ENCODE measurements at places on chromosomes 6 and 20.

DNA sequence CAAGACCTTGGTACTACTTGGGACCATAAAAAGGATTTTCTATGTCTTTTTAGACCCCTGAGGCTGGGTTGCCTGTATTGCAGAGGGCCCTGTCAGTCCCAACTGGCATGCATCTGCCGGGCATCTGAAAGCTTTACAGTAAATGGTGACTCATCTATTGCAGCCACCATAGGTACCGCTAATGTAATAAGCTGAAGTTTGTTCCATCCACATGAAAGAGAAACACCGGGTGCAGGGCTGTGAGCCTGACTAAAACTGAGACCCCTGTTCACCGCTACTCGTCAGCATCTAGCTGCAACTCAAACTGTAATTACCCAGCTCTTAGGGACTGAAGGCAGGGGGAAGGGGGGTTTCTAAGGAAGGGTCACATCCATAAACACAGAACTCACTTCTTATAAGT is 49.5 kb downstream of the TRERF1 start:
- peak; percentile 68 for DNase-seq

DNA sequence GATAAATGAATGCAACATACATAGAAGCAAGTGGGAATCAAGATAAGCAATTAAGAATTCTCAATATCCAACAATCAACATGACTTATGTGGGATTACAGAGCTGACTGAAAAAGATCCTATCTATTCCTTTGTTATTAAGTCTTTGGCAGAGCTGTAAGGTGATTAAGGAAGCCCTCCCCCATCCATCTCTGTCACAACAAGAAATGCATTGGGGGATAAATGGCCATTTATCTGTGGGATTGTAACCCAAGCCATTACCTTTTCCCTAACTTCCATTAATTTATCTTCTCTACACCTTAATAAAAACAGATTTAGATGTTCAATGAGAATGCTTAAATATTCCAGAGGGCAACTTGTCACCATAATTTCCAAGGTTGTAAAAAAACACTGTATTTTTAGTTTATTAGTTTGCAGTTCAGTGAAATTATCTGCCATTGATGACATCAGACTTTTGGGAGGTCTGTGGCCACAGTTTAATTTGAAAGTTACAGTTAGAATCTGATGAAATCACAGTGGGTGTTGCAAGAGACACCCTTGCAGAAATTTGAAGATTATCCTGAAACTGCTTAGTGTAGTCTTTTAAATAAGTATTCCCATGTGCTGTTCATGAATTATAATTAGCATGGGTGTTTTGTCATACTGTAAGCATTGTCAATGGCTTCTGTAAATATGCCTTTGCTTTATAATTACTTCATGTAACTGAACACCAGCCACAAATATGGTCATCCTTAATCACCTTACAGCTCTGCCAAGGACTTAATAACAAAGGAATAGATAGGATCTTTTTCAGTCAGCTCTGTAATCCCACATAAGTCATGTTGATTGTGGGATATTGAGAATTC is 49.4 kb upstream of the FYN start:
- no peak for DNase-seq

- no peak for DNase-seq
These were observed 395.9 kb downstream of the CDH26 start for GRCh38 chr20:60354024-60354580.

GRCh38 chr6:144349690-144350527 is 64.8 kb downstream of the UTRN start:
- DNase-seq: peak; percentile 26

DNA sequence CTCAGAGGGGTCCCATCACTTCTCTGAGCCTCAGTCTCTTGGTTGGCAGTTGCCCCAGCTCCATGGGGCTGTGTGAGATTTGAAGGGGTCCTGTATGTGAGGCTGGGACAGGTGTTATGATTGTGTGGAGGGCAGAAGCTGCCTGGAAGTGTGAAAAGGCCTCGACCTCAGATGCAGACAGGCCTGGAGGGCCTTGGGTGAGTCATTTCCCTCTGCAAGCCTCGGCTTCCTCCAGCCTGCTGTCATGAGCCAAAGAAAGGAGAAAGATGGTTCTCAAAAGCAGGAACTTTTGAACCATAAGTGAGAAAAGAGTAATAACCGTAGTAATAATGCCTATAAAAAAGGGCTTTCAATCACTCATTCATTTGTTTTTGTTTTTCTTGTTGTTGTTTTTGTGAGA is 37.5 kb downstream of the SNAI1 start:
- DNase-seq: peak; percentile 42

GRCh38 chr20:23020230-23021018 is 14.7 kb upstream of the SSTR4 start:
- no peak for DNase-seq

GRCh38 chr20:34268851-34269636 is 27.8 kb downstream of the ASIP start:
- peak; percentile 27 for DNase-seq

GRCh38 chr6:117264692-117265409 is 507 bp upstream of the VGLL2 start:
- DNase-seq: no peak

GRCh38 chr6:137000825-137001224 is 43.9 kb downstream of the IL20RA start:
- DNase-seq: no peak

GRCh38 chr6:111680015-111680712 is 74.5 kb upstream of the TRAF3IP2 start:
- no peak for DNase-seq

DNA sequence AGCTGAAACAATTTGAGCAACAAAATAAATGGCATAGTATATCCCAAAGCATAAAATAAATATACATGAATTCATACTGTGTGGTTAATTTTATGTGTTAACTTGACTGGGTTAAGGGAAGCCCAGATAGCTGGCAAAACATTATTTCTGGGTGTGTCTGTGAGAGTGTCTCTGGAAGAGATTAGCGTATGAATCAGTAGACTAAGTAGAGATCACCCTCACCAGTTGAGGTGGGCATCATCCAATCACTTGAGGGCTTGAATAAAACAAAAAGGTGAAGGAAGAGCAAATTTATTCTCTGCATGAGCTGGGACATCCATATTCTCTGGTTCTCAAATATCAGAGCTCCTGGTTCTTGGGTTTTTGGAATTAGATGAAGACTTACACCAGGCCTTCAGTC is 17.9 kb downstream of the SLC22A16 start:
- DNase-seq: no peak

DNA sequence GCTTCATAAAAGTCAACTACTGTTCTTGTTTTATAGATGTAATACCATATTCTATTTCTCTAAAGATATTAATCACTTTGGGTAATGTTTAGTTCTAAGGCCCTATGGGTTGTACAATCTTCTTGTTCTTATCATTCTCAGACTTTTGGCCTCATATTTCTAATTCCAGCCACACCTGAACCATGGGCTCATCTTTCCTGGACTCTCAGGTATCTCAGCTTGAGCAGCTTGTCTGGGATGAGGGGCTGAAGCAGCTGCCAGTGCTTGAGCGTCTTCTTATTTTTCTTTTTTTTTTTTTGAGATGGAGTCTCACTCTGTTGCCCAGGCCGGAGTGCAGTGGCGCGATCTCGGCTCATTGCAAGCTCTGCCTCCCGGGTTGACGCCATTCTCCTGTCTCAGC is 150.2 kb downstream of the KIF6 start:
- no peak for DNase-seq

DNA sequence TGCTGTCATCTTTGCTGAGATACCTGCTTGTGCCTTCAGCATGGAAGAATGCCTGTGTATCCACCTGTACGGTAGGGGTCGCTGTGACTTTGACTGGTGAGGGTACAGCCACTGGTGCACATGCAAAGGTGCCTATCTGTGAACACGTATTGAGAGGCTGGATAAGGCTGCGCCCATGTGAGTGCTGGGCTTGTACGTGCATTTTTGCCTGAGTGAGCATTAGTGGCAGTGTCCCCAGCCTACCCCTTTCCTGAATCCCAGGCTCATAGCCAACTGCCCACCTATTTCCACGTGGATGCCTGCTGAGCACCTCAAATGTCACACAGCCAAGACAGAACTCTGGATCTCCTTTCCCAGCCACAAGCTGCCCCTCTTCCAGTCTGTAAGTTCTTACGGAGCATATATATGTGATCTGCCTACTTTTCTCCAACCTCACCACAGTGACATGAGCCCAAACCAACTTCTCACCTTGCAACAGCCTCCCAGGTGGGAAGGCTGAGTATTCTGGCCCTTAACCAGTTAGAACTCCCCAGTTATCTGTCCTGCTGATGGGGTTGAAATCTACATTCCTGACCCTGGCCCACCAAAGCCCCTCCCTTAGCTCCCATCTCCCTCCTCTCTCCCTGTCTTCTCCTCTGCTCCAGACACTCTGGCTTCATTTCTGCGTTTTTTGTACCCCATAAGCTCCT is 1.1 kb upstream of the SLC2A10 start:
- no peak for DNase-seq

DNA sequence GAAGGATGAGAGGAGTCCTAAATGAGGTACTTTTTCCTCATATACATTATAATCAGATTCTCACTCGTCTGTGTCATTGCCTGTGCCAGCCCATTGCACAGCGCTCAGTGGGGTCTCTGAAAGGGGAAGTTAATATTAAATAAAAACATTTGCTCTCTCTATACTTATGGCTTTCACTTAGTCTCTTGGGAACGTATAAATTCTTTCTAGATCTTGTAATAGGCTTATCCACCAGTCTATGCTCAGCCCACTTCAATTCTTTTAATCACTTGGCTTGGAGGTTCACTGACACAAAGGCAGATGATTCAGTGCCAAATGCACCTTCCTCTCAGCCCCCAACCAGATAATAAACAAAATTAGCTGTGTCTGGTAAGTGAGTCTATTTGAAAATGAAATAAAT is 164.3 kb upstream of the OGFRL1 start:
- DNase-seq: no peak

DNA sequence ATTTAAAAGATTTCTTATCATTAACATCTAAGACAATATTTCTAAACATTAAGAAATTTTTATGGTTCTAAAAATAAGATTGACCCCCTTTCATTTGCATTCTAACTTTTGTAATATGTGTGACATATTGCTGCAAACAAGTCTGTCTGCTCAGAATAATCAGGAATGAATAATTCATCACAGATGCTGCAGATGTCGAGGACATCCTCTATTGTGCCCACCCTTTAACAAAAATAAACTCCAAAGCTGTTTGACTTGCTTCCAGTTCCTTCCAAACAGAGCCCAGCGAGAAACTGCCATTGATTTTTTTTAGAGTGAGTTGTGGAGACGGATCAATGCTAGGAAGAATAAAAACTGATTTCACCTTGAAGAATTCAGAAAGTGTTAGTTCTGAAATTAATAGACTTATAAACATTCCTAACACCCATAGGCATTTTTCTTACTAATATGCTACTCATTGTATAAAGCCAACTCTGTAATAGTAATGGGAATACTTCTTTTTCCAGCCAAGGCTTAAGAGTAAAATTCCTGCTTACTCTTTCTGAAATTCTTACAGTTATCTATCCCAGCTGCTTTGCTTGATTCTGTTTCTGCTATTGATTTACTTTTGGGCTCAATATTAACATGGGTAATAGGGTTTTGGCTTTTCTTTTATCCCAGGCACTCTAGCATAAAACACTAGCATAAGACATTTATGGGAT is 244.8 kb upstream of the FAM83B start:
- DNase-seq: no peak

DNA sequence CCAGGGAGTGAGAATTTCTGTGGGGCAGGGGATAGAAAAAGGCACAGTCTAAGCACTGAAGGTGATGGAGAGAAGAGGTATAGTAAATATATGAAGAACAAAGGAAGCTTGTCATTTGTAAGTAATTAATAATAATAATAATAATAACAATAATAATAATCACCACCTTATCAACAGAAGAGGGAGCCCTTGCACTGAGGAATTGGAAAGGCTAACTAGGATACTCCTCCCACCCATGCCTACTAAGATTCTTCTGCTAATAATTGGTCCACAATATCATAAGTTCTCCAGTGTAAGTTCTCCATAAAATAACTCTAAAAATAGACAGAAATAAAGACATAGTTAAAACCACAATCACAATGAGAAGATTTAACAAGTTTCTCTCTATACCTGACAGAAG is 912 bp upstream of the OR12D3 start:
- no peak for DNase-seq

- DNase-seq: no peak
These were observed 10.9 kb upstream of the SLC22A7 start for GRCh38 chr6:43286980-43287716.

GRCh38 chr20:35942243-35942642 is 12.1 kb downstream of the SCAND1 start:
- no peak for DNase-seq

DNA sequence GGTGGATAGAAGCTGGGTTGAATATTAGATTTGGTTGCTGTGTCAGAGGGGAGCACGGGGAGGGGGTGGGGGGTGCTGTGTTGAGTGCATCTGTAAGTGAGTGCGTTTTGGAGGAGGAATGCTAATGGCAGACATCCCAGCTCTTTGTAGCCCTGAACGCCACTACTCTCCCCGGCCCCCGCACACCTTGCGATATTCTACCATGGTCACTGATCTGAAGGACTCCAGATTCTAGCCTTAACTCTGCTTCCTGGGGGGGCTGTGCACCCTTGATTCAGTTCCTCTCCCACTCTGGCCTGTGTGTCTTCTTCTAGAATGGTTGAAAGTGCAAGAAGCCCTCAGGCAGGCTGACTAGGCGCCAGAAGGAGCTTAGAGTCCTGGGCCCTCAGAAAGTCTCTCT is 7.1 kb downstream of the GLP1R start:
- DNase-seq: no peak

- DNase-seq: no peak
These were observed 3.1 kb upstream of the LAMA5 start for GRCh38 chr20:62370115-62370806.

DNA sequence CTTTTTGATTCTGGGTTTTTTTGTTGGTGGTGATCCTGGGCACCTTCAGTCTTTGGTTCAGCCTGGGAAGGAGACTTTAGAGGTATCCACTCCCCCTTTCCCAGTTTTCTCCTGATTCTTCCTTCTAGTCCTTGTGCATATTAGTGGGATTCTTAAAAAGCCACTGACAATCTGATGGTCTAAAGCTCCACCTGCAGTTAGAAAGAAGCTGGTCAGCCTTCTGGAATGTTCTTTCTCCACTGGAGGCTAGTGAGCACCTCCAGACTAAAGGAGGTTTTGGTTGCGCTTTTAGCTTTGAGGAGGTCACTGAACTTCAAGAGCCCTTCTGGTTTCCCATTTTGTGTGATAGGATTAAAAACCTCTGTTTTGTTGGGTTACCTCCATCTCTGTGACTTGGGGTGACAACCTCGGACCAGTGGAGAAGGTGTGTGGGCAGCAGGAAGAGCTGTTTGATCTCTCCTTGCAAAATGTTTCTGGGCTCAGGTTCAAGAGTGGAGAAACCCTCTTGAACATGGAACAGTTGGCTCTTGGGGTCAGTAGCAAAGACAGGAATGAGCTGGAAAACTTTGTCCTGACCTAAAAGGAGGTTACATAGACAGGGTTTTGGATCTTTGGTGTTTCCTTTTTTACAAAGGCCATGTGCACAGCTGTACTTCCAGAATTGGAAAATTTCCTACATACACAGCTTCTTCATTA is 29.0 kb downstream of the JARID2 start:
- DNase-seq: no peak

Data from activated CD8-positive, alpha-beta T cell treated with anti-CD3 and anti-CD28 coated beads, Interleukin-2, amount 10 ng/mL, durations not matched to agents 7 days and 5 days (primary cell).